Anterior cingulate cortex (tissue), 58 donors: ENCODE measurements at places on chromosomes 3 and 15.

GRCh38 chr15:68526269-68526668 is 52.5 kb upstream of the CORO2B start:
- DNase-seq = no peak

DNA sequence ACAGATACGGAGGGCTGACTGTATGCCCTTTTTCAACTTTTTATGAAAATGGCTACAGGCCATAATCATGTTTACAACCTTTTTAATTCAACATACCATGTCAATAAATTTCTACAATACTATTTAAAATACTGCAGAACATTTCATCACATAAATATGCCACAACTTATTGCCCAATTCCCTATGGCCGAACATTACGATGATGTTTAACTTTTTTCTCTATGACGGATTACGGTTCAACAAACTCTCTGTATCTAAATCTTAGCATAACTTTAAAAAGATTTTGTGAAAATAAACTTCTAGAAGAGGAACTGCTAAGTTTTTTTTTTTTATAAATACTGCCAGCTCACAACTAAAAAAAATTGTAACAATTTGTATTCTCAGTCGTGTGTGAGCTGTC is 220.4 kb downstream of the OSBPL10 start:
- no peak for DNase-seq

- no peak for DNase-seq
These were observed 46.0 kb downstream of the ANP32A start for GRCh38 chr15:68774521-68775235.

GRCh38 chr3:190385731-190386688 is 2.0 kb upstream of the CLDN16 start:
- no peak for DNase-seq
